ENCODE measurements at places on chromosomes 6 and 20.
A peak's percentile ranks its signal among the peaks of the same experiment; 100 is the strongest.

GRCh38 chr20:24235296-24236175, 233.9 kb upstream of the SYNDIG1 start:
- DNase-seq: no peak

DNA sequence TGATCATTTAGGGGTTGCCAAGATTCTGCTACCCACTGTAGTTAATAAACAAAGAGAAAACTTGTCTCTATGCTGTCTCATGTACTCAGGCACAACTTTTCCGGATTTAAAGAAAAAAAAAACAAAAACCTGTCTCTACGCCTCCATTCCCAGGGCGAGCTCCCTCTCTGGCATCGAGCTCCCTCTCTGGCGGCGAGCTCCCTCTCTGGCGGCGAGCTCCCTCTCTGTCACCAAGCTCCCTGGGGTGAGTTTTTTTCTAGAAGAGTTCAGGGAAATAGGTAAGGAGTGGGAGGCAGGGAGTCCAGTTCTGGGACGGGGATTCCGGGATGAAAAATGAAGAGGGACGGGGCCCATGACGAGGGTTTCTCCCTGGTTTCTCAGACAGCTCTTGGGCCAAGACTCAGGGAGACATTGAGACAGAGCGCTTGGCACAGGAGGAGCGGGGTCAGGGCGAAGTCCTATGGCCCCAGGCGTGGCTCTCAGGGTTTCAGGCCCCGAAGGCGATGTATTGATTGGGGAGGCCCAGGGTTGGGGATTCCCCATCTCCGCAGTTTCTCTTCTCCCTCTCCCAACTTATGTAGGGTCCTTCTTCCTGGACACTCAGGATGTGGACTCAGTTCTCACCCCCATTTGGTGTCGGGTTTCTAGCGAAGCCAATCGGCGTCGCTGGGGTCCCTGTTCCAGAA, 16.5 kb upstream of the HLA-A start:
- DNase-seq: no peak

GRCh38 chr6:99195986-99196655, 153.4 kb downstream of the FAXC start:
- DNase-seq: no peak

GRCh38 chr20:57383447-57384347, 7.5 kb upstream of the RBM38 start:
- no peak for DNase-seq

DNA sequence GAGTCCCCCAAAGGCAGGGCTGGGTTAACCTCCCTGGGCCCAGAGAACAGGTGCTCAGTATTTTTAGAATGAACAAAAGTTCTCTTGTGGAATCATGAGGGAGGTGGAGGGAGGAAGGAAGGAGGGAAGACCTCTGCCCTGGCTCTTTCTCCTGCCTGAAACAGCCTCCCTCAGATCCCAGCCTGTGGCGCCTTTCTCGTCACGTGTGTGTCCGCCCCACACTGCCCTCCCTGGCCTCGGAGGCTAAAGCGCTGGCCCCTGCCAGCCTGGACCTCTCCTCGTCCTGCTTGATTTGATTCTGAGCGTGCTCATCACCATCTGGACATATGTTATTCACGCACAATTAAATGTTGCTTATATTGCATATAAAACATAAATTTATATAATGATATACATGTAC, 40.9 kb downstream of the PHACTR3 start:
- DNase-seq: no peak

GRCh38 chr6:49540614-49541013, 9.9 kb upstream of the C6orf141 start:
- DNase-seq: no peak

- DNase-seq: peak; percentile 12
Observed at GRCh38 chr6:13573669-13574110, 711 bp upstream of the SIRT5 start.

GRCh38 chr20:9287826-9288225, 218.9 kb downstream of the PLCB4 start:
- no peak for DNase-seq

DNA sequence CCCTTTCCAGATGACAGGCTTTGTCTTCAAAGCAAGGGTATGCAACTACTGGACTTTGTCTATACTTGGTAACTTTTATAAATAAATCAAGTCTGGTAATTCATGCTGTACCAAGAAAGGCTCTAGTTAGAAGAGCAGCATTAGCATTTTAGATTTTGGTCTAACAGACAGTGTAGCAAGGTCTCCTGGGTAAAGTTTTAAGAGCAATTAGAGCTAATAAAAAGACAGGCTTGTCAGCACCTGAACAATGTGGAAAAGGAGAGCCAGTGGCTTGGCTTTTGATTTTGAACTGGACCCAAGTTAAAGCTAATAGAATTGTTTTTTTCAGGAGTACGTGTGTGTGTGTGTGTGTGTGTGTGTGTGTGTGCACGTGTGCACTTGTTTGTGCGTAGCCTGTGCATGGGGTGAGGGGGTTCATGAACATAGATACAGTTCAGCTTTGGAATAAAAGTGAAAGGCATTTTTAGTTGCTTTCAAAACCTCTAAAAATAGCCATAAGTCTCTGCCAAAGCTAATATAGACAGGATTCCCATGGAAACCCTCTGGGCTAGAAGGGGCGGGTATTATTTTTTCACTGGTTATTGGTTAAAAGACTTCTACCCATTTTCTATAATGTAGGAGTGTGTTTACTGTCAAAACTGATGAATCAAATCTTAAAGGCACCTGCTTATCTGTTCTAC, 138.4 kb downstream of the KCNQ5 start:
- DNase-seq: no peak
